GM03348 (cell line): ENCODE measurements at places on chromosomes 5 and 9.

DNA sequence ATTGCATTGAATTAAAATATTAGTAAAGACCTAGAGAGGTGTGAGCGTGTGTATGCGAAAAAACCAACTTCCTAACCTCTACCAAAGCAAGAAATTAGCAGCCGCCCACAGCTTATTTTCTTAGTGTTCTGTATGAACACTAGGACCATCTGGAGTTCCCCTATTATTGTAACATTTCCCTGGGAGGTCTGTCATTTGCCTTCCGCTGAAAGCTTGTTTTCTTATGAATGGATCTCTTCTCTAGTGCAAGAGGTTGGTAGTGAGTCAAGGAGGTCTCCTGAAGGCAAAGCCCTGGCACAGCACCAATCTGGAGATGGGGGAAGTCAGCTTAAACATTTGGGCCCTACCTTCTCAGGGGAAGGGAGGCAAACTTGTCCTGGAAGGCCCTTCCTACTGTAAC lies 10.8 kb downstream of the TNFSF8 start:
- no peak for DNase-seq

DNA sequence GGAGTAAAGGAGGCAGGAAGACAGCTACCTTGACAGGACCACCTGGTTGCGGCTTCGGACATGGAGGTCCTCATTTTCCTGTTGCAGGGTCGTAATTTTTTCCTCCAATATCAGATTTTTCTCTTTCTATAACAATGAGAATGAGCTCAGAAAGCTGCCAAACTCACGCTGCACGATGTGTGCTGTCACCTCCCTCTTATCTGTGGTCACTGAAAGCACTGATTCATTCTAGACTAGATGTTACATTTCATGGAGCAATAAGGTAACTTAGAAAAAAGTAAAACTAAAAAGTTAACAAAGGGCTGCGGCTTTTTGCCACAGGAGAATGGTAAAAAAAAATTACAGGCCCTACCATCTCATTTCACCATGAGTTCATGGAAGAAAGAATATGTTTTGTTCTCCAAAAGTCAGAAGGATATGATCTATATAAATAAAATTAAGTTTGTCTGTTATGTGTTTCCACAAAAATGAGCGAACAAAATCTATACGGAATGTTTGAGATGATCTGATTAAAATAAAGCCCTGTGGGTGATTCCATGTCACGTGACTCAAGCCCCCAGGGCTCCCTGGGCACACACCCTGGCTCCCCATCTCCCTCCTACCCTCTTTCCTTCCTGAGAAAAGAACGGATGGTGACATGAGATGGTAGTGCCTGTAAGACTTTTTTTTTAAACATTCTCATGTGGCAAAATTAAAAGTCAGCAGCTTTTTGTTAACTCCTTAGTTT lies 26.9 kb upstream of the ANXA6 start:
- no peak for DNase-seq

DNA sequence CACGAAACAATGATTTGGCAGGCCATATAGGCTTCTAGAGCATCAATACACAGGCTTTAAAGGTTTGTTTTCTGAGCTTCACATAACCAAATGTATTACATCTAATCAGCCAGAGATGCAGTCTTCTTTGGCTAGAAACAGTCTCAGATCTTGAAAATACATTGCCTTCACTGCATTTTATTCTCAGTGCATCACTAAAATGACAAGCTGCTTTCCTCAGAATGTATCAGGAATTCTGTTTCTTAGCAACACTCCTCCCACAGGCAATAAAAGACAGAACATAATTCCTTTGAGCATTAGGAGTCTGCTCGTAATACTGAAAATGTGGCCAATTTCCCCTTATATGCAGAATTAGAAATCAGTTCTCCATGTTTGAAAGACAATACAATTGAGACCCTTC lies 36.9 kb downstream of the FEM1C start:
- DNase-seq: peak; percentile 77

DNA sequence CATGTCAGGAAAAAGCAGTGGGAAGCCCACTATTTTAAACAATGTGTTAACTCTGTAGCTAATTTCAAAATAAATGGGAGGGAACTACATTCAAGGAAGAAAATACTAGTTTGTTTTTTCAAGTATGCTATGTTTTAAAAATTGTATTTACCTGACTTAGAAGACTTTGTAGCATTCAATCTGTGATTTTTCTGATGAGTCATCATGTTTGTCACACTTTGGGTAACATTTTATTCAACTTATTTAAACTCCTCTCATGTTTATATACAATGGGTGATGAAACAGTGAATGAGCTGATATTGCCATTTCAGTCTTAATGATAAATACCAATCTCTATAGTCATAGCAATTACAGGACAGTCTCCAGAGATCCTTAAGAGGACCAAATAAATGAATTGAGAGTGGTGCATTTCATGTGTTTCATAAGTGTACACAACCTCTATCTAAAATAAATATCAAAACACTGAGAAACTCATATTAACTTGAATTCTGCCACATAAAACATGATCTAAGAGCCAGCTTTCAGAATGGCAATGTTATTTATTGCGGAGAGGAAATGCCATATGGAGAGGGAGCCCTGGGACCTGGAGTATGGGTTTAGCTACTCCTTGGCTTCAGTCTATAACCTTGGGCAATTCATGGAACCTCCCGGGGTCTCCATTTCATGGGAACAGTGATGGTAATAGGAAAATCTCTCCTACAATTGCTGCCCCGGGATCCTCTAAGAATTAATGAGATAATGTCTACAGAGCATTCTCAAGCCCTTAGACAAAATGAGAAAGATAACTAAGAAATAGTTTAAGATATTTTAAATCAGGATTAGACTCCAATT lies 913.9 kb downstream of the TLE4 start:
- no peak for DNase-seq

DNA sequence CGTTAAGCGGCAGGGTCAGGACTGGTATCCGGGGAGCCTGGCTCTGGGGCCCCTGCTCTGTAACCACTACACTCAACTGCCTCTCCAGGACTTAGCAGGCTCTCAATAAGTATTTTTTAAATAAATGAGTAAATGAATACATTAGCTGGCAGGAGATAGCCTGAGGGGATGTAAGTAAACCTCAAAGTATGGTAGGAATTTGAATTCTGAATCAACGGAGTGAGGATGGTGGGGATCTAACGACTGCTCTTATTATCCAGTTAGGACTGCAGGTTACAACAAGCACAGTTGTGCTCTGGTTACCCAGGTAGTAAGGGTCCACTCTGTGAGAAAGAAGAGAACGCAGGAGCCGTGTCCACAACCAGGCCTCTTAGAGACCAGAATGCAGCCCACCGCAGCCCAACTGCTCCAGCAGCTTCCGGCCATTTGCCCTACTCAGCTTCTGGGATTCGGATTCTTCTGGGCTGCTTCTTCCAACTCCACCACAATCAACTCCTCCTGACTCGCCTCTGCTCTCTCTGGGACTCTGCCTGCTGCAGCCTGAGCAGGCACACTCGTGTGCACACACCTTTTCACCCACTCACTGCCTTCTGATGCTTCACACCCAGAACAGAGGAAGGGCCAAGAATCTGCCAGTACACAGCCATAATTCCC lies 52.6 kb downstream of the MED27 start:
- peak; percentile 68 for DNase-seq

- DNase-seq: no peak
Measured at GRCh38 chr9:131579789-131580211, 34.5 kb downstream of the PRRT1B start.

DNA sequence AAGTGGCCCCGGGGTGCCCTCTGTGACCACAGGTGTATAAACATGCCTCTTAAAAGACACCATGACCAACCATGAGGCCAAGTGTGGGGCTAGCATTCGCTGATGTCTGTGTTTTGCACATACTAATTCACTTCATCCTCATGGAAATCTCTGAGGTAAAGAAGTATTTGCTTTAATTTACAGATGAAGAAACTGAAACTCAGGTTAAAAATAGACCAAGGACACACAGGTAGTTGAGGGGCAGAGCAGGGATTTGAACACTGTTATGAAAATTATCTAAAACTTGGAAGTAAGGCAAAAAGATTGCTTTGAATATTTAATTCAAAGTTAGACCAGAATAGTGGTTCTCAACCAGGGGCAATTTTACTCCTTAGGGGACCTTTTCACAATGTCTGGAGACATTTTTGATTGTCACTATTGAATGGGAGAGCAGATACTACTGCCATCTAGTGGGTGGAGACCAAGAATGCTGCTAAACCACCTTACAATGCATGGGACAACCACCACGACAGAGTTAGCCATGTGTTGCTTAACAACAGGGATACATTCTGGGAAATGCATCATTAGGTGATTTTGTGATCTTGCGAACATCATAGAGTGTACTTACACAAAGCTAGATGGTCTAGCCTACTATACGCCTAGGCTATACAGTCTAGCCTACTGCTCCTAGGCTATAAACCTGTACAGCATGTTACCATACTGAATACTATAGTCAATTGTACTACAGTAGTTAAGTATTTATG lies 8.0 kb upstream of the FXN start:
- DNase-seq: peak; percentile 65

GRCh38 chr5:138668451-138669380 lies 84.5 kb upstream of the CTNNA1 start:
- DNase-seq: no peak

DNA sequence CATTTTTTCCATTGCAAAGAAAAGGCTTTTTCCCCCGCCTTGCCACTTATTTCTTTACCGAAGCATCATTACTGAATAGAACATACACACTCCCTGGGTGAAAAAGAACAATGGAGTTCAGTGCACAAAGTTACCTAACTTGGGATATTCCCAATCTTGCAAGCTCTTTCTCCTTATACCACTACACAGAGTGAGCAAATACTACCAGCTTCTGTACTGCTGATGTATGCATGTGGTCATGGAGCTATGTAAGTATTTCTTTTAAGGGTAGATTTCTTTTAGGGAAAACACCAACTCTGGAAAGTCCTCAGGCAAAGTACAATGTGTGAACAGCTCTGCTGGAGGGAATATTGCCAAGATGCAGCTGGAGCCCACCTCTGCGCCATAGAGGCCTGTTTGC lies 81.1 kb downstream of the AOPEP start:
- DNase-seq: no peak

DNA sequence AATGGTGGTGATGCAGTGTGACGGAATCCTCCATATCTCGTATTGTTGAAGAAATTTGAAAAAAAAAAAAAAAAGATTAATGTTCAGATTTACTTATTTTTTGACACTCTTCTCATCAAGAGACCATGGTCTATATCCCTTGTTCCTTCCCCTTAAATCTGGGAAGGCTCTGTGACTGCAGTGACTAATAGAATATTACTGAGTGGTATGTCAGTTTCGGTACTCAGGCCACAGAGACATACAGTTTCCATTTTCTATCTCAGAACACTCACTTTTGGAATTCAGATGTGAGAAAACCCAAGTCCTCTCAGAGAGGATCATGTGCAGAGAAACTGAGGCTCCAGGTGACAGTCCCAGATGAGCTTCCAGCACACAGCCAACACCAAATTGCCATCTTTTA lies 1193.5 kb downstream of the DTWD2 start:
- no peak for DNase-seq

GRCh38 chr5:135761746-135762145 lies 72.7 kb upstream of the SLC25A48 start:
- no peak for DNase-seq

DNA sequence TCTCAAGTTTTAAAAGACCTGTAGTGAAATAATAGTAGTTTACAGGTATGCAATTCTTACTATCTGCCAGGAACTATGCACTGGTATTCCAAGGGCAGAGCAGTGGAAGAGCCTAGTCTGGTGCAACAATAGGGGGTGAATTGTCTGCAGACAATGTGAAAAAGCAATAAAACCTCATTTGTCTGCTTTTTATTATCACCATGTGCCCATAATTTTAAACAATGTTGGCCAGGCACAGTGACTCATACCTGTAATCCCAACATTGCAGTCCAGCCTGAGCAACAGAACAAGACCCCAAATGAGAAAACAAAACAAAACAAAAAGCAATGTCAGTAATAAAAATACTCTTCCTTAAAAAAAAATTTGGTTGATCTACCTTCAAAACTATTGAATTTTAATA lies 12.2 kb upstream of the SLC44A1 start:
- DNase-seq: no peak

DNA sequence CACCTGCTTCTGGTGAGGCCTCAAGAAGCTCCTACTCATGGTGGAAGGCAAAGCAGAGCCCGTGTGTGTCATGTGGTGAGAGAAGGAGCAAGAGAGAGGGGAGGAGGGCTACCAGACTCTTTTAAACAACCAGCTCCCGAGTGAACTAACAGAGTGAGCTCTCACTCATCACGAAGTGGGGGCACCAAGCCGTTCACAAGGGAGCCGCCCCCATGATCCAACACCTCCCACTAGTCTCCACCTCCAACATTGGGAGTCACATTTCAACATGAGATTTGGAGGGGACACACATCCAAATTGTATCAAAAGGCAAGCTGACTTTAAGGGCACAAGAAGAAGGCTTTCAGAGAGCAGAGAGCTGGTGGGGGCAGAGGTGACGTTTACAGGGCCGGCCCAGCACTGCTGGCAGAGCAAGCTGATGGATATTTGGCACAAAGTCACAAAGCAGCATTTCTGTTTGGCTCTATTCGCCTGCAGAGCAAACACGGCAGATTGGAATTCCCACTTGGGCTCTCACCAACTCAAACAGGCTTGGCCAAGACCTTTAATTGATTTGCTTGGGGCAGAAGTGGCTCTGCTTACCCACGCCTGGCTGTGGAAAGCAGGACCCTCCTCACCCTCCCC lies 20.0 kb downstream of the PITX1 start:
- no peak for DNase-seq

DNA sequence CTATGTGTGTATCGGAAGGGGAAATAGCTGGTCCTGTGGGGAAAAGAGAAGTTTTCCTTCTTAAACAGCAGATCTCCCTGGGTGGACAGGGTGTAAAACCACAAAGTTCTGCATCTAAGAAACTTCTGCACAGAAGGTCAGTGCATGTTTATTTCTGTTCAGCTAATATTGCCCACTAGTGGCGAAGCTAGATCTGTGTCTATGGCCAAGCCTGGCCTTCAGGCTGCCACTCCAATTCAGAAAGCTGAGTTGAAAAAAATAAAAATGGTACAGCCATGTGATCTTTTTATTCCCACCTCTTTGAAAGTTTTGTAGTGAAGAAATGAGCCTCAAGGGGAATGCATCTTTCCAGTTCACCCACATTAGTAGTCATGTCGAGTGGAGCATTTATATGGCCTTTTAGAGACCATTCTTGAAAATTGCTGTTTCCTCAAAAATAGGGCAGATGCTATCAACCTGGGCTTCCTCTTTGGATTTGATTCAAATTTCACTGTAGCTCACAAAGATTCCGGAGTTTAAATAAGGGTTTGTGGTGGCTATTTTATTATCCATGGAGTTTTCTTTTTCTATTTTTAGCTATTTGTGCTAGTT lies 488.0 kb downstream of the PRELID2 start:
- peak; percentile 46 for DNase-seq

DNA sequence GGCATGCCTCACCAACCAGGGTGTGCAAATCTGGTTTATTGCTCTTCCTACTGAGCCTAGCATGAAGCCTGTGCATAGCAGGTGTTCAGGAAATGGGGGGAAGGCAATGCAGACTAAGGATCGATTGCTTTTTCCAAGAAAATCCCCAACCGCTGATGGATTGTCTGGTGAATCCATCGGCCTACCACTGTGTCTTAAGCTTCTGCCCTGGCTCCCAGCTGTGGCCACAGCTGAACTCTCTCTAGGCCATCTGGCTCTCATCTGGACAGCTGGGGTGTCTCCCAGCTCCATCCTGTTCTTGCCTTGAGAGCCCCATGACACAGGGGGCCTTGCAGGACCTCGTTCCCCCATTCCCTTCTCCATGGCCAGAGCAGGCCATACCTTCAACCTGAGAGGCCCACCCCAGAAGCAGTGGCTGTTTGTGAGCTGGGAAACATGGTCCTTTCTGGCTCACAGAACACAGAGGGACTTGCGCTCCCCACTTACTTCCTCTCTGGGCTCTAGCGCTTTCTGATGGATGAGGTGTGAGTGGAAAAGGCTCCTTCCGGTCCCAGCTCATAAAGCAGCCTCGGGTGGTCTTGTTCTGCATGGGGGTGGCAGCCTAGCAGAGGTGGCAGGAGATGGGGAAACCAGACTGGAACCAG lies 41.8 kb downstream of the COL27A1 start:
- DNase-seq: no peak
